ENCODE measurements at places on chromosomes 1 and 21.

DNA sequence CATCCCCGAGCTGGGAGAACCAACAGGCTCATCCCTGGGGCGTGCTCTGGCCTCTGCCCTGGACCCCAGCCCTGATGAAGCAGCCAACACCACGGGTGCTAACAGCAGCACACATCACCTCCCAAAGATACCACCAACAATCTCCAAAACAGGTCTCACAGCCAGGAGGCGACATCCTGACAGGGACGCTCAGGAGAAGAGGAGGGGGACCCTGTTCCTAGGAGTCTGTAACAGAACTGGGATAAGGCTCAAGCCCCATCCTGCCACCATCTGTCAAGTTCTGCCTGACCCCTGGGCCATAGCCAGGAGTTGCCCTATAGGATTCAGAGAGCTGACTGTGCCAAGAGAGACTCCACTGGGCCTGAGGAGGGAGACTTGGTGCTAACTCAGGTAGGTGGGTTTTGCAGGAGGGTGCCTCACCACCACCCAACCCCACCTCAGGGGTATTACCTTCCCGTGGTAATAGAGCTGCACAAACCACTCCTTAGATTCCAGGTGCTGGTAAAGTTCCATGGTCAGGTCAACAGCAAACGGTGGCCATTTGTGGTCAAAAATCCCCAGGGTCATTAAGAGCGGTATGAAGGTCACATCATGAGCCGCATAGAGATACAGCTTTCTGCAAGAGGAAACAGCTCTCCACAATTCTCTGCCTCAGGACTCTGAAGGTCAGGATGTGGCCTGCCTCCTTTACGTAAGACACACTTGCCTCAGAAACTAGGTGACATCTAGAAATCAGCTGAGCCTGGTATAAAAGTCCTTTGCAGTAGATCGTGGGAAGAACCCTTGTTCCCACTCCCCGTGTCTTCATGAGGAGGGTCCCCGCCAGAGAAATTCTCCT, 22.3 kb downstream of the ACP6 start:
- peak; percentile 33 for ATAC-seq

DNA sequence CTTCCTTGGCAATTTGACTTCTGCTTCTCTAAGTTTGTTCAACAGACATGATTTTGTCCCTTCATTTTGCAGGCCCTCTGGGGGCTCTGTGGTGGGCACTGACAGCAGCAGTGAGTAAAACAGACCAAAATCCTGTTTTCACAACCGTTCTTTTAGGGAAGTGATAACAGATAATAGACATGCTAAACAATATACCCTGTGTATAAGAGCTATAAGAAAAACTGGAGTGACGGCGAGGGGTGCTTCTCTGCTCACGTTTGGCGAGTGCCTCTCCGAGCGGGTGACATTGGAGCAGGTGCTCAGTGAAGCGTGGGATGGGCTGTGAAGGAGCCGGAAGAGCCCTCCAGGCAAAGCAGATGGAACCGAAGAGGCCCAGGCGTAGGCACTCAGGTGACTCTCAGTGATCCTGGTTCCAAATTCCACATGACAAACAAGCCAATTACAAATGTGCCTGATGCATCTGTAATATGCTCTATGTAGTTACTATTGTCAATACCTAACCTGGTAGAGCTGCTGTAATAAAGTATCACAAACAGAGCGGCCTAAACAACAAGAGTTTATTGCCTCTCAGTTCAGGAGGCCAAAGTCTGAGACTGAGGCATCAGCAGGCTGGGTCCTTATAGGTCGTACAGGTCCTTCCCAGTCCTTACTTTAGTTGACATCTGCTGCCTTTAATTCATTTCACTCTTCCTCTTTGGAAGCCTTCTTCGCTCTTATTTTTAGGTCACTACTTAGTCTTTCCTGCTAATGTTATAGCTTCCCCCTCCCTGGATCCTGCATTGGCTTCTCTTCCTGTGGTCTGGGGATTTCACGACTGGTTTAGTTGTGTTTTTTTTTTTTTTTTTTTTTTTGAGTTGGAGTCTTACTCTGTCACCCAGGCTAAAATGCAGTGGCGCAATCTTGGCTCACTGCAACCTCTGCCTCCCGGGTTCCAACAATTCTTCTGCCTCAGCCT, 20.1 kb downstream of the OR2B11 start:
- ATAC-seq = no peak

DNA sequence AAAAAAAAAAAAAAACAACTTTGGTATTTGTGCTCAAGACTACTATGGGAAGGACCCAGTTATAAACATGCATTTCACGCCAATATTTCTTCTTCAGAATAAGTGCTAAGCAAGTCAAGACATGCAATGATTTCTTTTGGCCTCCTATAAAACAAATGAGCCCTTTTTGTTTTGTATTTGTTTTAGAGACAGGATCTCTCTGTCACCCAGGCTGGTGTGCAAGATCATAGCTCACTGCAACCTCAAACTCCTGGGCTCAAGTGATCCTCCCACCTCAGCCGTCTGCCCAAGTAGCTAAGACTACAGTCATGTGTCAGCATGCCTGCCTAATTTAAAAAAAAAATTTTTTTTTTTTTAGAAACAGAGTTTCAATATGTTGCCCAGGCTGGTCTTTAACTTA, 348.7 kb downstream of the PCP4 start:
- ATAC-seq = no peak

GRCh38 chr1:20721117-20722061, 3.6 kb upstream of the KIF17 start:
- ATAC-seq = no peak

DNA sequence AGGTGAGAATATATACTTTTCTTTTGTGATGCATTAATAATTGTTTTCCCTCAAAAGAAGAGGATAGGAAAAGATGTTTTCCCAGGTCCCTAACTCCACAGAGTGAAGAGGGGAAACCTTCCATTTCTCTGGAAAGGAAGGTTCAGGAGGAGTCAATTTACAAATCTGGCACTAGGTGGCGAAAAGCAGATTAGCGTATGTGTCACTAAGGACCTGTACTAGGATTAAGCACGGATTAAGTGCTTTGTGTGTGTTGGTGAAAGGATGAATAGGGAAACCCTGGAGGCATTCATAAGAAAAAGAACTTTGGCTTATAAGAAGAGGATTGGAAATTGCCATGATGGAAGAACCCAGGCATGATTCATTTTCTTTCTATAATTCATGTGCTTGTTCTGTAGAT, 410.1 kb upstream of the PLXNA2 start:
- ATAC-seq = no peak

DNA sequence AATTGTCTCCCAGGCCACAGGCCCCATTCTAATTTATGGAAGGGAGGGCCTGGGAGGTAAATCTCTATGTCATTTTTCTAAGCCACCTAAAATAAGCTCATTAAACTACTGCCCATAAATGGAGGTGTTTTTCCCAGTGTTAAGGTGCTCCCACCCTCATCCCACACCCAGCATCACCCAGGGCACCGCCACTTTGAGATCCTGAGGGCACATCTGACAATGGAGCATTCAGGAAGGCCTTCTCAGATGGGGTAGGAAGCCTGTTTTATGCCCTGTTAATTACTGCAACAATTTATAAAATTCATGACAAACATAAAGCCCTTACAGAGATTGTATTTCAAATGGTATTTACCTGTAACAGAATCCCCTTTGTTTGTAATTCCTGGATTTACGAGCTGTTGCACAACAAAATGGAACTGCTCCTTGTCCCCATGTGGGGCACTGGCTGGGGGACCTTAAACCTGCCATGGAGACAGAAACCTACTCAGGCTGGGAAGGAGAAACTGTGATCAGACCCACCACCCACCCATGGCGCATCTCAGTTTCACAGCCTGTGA, 319.5 kb upstream of the USP24 start:
- ATAC-seq = no peak

DNA sequence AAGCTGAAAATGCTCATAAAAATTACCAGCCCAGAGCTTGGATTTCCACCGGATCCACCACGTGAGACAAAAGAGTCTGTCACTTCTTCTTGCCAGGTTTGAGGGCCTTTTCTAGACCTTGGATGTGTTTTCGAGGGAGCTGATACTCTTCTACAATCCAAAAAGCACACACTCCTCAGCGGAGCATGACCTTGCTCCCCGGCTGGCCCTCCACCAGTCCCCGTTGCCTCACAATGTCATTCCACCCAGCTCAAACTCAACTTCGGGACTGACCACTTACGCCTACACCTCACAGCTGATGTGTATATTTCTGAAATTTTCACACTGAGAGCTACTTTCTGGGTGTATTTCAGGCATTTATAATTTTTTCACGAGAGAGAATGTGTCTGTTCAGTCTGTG, 20.6 kb downstream of the EIF2D start:
- no peak for ATAC-seq

GRCh38 chr1:15836772-15837669, 10.5 kb upstream of the SPEN start:
- peak; percentile 36 for ATAC-seq

DNA sequence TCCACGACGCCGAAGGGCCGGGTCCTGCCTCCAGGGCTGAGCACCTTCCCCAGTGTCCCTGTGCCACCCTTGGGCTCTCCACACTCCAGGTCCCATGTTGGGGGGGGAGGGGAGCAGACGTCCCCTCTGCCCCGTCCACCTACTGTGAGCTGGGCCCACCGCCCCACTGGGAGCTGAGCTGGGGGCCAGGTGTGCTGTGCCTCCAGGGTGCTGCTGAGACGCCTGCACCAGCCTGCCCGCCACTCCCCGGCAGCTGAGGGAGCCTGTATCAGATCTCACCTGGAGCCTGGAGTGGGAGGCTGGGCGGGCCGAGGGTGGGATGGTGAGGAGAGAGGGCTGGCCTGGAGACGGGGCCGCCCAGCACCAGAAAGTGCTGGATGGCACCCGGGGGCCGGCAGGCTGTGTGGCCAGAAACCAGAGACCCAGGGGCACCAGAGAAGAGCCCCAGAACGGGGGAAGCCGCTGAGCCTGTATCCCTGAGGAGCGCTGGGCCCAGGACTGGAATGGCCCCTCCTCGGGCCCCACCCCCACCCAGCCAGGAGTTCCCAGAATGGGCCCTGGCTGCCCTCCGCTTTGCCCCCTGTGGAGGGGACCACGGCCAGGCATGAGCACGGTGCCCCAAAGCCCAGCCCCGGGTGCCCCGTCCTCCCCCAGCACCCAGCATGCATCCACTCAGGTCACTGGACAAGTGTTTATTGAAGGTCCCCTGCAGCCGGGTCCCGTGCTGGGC, 3.4 kb downstream of the TNFRSF18 start:
- ATAC-seq = no peak

DNA sequence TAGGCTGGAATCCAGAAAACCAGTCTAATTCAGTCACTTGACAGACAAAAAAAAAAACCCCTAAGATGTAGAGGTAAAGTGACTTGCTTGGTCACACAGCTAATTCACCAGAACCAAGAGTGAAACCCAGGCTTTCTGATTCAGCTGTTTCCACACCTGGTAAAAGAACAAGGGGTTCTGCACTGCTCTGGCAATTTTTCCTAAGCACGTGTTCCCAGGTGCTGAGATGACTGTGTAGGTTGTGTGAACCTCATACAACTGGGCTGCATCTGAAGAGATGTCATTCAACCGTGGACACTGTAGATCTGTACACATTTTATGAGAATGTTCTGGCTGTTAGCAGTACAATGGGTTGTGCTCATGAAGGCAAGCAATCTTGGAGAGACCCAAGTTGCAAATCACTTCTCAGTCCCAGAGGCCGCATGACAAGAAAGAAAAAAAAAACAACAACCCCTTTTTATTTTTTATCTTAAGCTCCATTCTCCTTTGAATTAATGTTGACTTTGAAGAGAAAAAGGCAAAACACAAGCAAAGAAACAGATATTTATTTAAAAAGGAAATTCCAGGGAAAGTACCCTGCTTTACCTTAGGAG, 95.4 kb downstream of the INTS7 start:
- peak; percentile 84 for ATAC-seq

DNA sequence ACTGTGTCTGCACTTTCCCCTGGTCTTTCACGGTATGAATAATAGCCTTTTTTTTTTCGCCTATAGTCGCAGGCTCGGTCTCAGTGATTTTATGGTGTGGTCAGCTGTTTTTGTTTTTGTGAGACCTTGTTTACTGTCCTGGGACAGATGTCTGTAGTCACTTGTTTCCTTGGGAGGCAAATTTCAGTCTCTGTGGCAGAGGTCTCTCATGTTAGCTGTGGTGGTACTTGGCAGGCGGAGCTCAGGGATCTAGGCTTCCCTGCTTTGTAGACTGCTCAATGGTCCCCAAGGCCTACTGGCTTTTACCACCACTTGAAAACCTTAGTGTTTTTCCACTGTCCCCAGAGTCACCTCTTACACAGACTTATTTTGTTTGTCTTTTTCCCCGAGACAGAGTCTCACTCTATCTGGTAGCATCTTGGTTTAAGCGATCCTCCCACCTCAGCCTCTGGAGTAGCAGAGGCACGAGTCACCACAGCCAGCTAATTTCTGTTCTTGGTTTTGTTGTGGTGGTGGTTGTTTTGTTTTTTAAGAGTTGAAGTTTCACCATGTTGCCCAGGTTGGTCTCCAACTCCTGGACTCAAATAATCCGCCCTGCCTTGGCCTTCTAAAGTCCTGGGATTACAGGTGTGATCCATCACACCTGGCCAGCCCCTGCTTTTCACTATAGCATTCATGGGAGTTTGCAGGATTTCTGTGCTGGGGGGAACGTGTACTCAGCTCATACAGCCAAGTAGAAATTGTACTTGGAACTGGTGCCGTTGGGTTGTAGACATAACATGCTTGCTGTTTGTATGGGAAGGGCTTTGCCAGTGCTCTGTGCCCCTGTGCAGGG, 10.3 kb downstream of the RNU1-2 start:
- ATAC-seq = no peak

DNA sequence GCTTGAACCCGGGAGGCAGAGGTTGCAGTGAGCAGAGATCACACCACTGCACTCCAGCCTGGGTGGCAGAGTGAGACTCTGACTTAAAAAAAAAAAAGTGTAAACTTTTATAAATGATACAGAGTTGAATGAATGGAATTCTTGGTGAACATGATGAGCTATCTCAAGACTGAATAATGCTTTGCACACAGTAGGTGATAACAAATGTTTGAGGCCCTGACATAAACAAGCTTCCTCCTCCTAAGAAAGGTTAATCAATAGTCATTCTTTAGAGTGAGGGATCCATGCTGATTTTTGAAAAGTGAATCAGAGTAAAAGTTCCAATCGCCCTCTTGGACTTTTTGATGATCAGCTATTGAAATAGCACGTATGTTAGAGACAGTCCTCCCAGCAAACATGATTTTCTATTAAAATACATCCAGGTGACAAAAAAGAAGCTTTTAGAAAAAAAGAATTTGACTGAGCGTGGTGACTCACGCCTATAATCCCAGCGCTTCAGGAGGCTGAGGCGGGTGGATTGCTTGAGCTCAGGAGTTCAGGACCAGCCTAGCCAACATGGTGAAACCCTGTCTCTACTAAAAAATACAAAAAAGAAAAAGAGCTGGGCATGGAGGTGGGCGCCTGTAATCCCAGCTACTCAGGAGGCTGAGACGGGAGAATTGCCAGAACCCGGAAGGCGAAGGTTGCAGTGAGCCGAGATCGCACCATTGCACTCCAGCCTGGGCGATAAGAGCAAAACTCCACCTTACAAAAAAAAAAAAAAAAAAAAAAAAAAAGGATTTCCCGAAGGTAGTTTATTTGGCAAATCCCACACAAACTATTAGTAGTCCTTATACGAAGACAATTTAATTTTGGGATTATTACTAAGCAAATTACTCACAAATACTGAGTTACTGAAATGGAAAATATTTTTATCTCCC, 181.8 kb downstream of the NFIA start:
- ATAC-seq = no peak

- ATAC-seq = no peak
These were observed 13.3 kb upstream of the GRIK1 start for GRCh38 chr21:29953072-29953471.

All from activated CD4-positive, CD25-positive, alpha-beta regulatory T cell treated with anti-CD3 and anti-CD28 coated beads, Interleukin-2, amount 50 U/mL, for 24 hours (primary cell).